Left renal cortex interstitium (tissue), 4 donors: ENCODE measurements at places on chromosomes 3 and 15. TPM values are rescaled to one million over a fixed set of nuclear protein-coding genes. Genes with fewer than 3 reads are reported as not detected.

- no peak for DNase-seq
Observed at GRCh38 chr3:16520970-16521881, 7.7 kb upstream of the RFTN1 start.

DNA sequence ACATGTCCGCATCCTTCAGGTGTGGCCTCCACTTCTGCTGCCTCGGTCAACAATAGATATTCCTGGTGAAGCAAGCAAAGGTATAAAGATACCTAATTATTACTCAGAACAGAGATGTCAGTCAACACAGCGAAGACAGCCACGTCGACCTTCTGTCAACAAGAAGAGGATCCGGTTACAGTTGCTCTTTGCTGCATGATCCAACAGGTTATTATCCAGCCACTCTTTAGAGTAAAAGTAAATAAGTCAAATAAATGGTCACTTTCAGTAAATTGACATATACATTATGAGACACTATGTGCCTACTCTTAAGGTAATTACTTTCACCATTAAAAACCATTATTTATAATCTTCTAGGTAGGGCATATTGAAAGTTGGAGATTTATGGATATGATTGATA lies 356.8 kb upstream of the ATP11B start:
- DNase-seq, result no peak

DNA sequence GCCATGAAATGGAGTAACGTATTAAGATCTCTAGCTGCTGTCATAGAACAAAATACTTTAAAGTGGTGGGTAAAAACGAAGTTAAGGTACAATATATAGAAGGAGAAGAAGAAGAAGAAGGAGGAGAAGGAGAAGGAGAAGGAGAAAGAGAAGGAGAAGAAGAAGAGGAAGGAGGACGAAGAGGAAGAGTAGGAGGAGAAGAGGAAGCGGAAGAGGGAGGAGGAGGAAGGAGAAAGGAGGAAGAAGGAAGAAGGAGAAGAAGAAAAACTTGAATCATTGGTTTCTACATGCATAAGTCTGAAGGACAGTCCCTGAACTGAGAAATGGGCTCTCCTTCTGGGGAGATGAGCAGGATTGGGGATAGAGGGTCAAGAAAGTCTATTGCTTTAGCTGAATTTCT lies 22.4 kb downstream of the WWTR1 start:
- DNase-seq, result no peak

CDHR4 gene
- not detected for polyA plus RNA-seq

SERINC4 gene
- 0.66 TPM for polyA plus RNA-seq

SQOR gene
- polyA plus RNA-seq, result 21.4 TPM
